AG04450 (cell line): ENCODE measurements at places on chromosomes 12 and 14. TPM values are rescaled to one million over a fixed set of nuclear protein-coding genes. Genes with fewer than 3 reads are reported as not detected.

Gene KCNMB4
- 0.14 and 0.17 TPM in 2 replicates for polyA plus RNA-seq

DNA sequence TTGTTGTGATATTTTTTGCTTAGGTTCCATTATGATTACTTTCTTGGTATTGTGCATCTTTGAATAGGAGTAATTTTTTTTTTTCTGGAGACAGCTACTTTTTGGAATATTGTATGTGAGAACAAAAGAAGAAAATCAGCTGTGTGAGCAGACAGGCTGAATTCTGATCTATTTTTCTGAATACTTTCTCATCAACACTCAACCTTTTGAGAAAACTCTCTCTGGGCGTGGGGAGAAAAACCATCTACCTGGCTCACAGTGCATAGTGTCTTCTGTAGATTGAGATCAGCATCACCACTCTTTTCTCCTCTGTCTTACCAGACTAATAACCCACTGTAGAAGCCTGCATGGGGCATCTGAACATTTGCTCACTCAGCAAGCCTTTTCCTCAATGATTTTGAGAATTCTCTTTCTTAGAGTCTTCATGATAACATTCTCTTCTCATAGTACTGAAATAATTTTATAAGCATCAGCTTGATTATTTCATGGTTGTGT, 3.3 kb downstream of the PIK3C2G start:
- no peak for DNase-seq

DNA sequence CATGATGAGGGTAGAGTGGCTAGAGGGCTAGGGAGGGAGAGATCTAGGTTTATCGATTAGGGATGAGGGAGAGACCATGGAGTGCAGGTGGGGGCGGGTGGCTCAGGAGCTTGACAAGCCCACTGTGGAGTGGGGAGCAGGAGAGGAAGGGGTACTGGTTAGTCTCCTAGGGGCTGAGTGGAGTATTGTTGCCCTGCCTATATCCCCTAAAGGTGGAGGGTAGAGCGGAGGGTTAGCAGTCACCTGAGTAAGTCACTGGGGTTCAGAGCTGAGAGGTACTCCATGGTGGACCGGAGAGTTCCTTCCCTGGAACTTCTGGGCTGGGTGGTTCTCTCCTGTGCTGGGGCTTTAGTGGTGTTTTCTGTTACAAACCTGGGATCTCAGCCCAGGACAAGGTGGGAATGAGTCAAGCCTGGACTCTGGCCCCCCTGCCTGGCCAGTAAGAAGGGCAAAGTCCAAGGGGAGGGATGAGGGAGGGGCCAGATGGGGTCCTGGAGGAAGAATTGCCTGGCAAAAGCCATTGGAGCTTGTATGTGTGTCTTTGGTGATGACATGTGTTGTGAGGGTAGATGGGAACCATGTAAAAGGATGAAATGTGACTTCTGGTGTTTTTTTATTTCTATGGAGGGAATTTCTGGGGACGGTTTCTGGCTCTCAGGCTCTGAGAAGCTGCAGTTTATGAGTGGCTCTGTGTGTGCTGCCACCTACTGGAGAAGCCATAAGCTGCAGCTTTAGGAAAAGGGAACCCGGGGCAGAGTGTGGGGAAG, at the start of gene CIDEB:
Gene CIDEB (minus strand): TSS at position 403 of the 767 bp plus-strand sequence. CDS start 119 bp downstream, at position 284.
- DNase-seq = no peak

GRCh38 chr14:25431211-25432076, 381.5 kb upstream of the STXBP6 start:
- no peak for DNase-seq

DNA sequence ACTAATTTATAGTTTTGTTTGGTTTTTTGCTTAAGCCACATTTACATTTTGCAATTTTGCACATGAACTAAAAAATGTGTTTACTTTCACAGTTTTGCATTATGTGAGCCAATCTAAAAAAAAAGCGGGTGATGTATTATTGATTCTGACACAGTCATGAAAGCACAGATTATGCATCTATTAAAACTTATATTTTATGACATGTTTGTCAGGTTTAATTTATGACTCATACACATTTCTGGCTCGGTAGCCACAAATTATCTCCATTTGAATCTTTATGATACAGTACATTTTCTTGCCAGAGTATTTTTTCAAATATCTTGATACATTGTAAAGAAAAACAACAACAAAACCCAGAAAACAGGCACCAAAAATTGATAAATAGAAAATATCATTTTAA, 280.4 kb upstream of the GRIP1 start:
- no peak for DNase-seq

DNA sequence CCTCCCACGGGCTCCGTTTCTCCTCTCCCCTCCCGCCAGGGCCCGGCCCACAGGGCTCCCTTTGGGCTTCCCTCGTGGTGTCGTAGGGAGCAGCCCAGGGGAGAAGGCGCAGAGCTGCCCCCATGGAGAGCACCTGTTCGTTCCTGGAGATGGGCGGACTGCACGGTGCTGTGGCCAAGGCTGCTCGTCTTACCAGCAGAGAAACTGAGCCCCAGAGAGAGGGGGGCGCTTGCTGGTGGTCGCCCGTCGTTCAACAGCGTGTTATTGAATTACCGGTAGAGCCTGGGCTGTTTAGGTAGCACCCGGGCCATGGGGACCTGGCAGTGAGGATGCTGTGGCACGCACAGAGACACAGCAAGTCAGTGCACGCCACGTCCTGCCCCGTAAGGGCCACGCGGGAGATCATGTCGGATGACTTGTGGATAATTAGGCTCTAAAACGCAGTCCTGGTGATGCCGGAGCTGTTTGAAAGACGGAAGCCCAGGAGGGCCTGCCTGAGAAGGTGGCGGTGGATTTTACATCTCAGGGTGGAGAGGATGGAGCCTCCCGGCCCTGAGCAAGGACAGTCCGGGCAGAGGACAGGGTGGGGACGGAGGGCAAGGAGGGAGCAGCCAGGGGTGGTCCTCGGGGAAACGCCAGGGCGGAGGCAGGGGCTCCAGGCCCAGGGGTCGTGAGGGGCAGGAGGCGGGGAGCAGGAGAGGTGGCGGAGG, 134.4 kb downstream of the ADGRD1 start:
- DNase-seq = no peak

Gene KLRF2
- polyA plus RNA-seq = not detected in 2 replicates

Gene CCDC196
- not detected in 2 replicates for polyA plus RNA-seq
